Substantia nigra (tissue), 51 donors: ENCODE measurements at places on chromosomes 4 and X.

DNA sequence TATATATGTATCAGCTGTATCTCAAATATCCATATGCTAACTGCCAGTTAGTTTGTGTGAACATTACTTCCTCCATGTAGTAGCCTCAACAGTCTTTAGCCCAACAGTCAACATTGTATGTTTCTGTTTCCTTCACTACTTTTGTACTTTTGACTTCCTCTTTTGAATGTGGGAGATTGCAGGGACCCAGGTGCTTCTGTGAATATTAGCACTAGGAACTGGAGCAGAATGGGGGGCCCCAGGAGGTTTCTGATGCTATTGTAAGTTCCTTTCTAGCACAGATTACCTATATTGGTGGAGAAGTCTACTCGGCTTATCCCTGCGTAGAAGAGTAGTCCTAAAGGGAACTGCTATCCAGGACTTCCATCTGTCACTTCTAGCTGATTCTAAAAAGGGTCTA, 2.3 kb downstream of the PLAC8 start:
- no peak for DNase-seq

DNA sequence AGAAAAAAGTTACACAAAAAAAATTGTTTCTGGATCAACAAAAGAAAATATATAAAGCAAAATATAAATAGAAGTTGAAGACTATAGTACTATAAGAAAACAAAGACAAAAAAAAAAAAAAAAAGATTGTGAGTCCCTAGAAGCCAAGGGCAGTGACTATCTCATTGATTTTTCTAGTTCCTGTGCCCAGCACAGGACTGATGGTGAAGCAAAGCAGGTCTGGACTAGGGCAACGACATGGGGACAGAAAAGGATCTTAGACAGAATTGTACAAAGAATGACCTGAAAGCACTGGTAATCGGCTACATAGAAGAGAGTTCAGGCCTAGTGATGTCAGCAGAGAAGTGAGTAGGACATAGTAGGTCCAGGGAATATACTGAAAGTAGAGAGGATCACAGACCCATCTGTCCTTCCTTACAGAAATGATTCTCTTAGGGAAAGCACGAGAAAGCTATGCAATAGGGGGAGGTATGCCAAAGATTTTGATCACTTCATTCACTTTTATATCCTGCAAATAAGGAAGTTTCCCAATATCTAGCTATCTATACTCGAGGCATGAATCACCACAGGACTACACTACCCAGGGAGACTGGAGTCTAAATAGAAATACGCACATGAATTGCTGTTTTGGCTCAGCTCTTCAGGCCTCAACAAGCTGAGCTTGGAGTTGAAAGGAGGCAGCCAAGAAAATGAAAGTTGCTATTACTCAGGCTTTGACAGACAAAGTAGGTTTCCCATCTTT, 230.9 kb upstream of the GPC4 start:
- no peak for DNase-seq

GRCh38 chrX:132818638-132819037, 139.8 kb downstream of the HS6ST2 start:
- DNase-seq, result no peak

- no peak for DNase-seq
These were observed 1418.7 kb downstream of the FSTL5 start for GRCh38 chr4:160745126-160745525.

- no peak for DNase-seq
These were observed 5.6 kb downstream of the TMEM255A start for GRCh38 chrX:120305531-120306141.

DNA sequence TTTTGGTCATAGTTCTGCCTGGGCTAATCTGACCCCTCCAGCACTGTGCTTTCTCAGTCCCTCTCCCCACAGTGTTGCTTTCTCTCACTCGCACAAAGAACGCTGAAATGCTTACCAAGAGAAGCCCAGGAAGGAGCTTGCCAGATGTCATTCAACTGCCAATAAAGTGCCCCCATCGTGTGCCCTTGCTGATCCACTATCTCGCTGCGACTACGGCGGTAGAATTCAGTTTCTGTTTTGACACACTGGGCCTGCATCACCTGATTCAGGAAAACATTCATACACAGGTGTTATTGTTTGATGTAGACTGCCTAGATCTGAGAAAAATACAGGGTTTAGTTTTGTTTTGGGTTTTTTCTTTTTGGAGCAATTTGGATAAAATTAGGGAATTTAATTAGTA, 121.2 kb downstream of the MANBA start:
- DNase-seq, result no peak

- DNase-seq, result no peak
These were observed 28.5 kb downstream of the EMCN start for GRCh38 chr4:100489305-100489704.

- no peak for DNase-seq
These were observed 125.9 kb downstream of the CHRNA9 start for GRCh38 chr4:40461062-40461461.

DNA sequence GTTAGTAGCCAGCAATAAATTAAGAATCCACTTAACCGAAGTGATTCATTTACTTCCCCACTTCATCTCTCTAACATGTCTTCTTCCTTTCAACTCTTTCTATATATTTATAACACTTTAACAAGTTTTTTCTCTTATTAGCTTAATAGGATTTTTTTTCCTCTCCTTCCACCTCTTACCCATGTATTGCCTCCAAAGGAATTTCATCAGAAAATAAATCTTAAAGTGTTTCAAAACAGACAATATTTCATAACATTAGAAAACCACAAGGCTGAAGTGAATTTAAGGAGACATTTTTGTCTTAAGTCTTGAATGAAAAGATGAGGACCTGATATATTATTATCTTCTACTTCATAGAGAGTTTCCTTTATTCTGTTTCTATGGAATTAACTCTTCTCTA, 101.5 kb downstream of the PDGFC start:
- DNase-seq, result no peak
